ENCODE measurements at places on chromosomes 1 and 21.

GRCh38 chr1:12244585-12244984 lies 14.8 kb downstream of the VPS13D start:
- DNase-seq, result no peak

DNA sequence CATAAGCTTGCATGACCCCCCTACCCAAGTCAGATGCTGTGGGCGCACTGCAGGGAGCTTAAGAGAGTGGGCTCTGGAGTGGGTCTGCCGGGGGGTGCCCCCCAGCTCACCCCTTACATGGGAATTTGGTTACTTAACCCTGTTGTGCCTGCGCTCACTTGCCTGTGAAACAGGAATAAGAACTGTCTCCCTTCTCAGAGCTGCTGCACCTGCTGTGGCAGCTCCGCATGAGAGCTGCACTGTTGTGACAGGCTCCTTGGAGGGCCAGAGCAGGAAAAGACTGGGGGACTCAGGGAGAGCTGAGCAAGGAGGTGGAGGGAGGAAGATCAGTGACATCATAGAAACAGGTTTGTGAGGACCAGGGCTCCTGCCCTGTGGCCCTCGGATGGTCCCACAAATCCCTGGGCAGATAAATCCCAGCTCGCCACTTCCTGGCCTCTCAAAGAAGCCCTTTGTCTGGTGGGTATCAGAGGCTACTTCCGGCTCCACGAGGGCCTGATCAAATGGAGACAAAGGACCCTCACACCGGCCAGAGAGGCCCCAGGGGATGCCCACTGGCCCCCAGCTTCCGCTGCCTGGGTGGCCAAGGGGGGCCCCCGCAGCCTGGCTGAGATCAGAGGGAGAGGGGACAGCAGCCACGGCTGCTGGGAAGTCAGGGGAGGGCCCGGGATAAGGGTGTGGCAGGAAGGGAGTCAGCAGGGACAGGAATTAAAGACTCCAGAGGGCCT lies 28.9 kb upstream of the LAPTM5 start:
- no peak for DNase-seq

GRCh38 chr1:229410692-229411433 lies 23.0 kb downstream of the ACTA1 start:
- no peak for DNase-seq

GRCh38 chr1:225813214-225813964 lies 3.5 kb downstream of the EPHX1 start:
- DNase-seq, result no peak
